ENCODE measurements at places on chromosomes 13 and 19. TPM values are rescaled to one million over a fixed set of nuclear protein-coding genes. Genes with fewer than 3 reads are reported as not detected.

- peak; percentile 93 for DNase-seq
Measured at GRCh38 chr13:98731925-98732324, 20.5 kb downstream of the SLC15A1 start.

DNA sequence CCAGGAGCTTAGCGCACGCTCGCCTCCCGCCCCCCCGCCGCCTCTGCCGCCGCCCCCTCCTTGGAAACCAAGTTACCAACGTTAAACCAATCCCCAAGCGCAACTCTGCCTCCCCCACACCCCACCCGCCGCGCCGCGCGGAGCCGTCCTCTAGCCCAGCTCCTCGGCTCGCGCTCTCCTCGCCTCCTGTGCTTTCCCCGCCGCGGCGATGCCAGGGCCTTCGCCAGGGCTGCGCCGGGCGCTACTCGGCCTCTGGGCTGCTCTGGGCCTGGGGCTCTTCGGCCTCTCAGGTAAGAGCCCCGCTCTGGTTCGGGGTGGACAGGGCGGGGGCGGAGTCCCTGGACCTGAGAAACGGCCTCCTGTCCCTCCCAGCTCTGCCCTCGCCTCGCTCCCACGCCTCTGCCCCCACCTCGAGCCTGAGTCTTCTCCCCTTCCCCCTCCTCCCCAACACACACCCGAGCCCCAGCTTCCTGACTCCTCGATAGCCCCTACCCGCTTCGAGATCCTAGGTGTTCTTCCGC lies at the start of gene ICAM5:
Gene ICAM5 (plus strand): TSS at position 117 of the 521 bp plus-strand sequence. CDS start 92 bp downstream, at position 209.
- DNase-seq = no peak

GRCh38 chr13:92951273-92951890 lies 275.2 kb upstream of the GPC6 start:
- no peak for DNase-seq

The ZNF730 gene
- polyA plus RNA-seq = 0.07 TPM

DNA sequence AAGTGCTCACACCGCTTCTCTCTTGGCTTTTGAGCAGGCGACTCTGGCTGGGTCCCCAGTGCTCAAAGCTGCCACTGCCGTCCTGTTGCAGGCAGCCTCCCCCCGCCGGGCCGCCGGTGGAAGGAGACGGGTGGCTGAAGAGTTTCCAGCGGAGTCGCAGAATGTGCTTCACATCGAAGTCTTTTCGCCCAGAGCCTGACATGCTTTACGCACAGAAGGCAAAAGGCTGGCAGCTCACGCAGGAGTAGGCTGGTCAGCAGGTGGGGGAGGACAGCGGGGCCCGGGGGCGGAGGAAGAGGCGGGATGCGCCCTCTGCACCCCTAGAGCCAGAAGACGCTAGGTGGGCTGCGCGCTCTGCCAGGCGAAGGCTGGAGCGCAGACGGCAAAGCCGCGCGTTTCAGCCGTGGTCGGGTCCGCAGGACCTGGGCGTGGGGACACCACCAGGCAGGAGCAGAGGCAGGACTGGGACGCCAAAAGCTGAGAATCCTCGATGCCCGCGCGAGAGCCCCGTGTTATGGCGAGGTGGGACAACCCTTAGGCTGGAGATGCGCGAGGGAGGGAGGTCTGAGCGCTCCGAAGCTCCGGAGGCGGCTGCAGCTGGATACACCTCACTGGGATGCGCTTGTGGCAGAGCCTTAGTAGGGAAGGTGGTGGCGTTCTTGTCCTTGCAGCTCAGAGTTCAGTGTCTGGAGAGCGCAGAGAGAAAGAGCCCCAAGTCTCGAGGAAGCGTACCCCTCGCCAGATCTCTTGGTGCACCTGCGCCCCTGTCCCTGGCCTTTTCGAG lies at the start of gene ATXN8OS:
Gene ATXN8OS (plus strand): TSS at position 329 of the 784 bp plus-strand sequence.
- DNase-seq = peak; percentile 19

DNA sequence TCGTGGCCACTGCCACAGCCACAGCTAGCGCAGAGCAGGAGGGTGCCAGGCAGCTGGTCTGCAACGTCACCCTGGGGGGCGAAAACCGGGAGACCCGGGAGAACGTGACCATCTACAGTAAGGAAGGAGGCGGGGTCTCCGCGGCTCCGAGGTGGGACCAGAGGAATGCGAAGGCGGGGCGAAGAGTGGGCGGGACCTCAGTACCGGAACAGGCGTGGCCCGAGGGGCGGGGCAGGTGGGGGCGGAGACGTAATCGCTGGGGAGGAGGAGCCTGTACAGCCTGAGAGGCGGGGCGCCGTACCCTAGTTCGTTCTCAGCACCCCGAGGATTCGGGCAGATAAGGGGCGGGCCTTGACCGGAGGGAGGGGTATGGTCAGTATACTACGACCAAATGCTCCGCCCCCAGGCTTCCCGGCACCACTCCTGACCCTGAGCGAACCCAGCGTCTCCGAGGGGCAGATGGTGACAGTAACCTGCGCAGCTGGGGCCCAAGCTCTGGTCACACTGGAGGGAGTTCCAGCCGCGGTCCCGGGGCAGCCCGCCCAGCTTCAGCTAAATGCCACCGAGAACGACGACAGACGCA lies 2.5 kb downstream of the ICAM5 start:
- DNase-seq = peak; percentile 79

- DNase-seq = no peak
Measured at GRCh38 chr13:113145496-113145895, 13.0 kb upstream of the PROZ start.

DNA sequence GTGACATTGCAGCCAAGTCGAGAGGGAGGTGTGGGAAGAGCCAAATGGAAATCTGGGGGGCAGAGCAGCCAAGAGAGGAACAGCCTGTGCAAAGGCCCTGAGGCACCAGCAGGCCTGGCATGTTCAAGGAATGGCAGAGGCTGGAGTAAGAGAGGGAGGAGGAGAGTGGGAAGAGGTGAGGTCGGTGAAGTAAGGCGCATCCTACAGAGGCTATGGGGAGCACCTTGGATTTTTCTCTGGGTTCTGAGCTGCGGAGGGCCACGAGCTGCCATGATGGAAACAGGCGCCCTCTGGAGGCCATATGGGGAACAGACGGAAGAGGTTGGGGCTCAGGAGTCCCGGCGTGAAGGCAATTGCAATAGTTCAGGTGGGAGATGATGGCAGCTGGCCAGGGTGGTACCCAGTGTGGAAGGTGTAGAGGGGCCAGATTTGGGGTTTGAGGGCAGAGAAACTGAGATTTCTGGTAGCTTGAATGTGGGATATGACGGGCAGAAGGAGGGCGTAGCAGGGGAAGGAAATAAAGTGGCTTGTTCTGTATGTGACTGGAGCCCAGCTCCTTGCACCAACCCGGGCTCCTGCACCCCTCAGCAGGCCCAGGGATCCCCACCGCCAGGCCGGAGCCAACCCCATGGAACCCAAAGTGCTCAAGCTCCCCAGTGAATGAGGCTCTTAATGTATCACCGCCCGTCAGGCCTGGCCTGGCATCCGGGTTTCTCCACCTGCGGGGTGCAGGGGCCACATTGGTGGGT lies 20.5 kb upstream of the STRN4 start:
- DNase-seq = peak; percentile 36

The NOTCH3 gene
- polyA plus RNA-seq = 0.45 TPM

DNA sequence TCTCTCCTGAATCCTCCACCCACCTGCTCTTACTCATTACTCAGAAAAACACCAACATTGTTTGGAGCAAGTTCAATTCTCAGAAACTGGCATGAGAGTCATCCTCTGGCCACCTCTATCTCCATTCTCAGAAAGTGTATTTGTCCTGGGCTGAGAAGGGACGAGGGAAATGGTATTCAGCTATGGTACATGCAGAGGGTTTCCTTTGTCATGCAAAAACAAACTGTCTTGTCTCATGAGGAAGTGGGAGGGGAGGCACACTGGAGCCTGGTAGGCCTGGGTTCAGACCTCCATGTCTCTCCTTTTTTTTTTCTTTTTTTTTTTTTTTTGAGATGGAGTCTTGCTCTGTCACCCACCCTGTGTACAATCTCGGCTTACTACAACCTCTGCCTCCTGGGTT lies 31.9 kb upstream of the LILRA2 start:
- DNase-seq = no peak

The TNPO2 gene
- polyA plus RNA-seq = 29.1 TPM

- no peak for DNase-seq
Measured at GRCh38 chr13:64041296-64041695, 2625.6 kb upstream of the PCDH20 start.

DNA sequence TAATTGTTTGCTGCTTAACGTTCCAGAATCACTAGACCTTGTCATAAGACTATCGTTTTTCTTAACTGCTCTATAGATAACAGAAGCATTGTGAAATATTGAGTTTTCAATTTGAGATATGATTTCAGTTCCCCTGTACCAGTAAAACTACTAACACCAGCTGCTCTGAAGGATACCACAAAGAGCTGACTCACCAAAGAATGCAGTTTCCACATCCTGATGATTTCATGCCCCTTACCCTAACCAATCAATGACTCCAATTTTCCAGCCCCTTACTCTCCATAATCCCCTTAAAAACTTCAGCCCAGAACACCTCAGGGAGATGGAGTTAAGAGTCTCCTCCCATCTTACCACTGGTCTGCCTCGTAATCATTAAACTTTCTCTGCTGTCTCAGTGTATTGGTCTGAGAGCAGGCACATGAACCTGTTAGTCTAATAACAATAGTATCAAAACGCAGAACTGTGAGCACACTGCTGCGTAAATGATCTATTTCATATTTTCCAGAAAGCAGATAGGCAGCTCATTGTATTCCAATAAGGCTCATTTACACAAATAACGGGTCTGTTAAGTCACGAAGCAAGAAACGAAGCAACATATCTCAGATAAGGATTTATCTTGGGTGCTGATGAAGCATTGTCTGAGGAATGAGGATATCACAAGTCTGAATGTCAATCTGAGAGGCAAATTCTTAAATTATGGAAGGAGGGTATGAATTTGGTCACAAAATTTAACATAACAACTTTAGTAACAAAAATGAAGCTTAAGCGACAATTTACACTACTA lies 14.1 kb upstream of the CCNA1 start:
- DNase-seq = peak; percentile 14

- no peak for DNase-seq
Measured at GRCh38 chr19:11090997-11091702, 1.9 kb downstream of the LDLR start.

GRCh38 chr13:24074678-24075077 lies 85.8 kb upstream of the SPATA13 start:
- no peak for DNase-seq

DNA sequence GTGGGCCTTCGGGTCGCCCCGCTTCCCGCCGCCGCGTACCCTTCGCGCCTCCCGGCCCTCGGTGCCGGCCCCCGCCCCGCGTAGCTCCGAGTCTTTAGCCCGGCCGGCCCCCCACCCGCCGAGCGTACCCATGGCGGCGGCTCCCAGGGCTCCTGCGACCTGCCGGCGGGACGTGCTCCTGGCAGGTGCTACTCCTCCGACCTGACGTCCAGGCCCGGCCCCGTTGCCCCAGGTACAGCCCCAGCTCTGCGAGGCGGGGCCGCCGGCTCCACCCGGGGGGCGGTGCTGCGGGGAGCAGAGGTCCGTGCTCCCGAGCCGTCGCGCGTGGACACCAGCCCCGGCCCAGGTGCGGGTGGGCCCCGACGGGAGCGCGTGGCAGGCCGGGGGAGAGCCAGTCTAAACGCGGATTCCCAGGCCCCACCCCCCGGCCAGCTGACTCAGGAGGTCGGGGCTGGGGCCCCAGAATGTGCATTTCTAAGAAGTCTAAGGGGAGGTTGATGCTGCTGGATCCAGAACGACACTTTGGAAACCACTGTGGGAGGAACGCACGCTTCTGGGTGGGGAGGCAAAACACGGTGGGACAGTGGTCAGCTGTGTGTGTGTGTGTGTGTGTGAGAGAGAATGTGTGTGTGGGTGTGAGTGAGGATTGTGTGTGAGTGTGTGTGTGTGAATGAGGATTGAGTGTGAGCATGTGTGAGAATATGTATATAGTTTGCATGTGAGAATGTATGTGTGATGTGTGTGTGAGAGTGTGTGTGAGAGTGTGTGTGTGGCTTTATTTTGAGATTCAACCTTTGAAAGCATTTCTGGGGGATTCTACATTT lies at the start of gene SLC15A1:
Gene SLC15A1 (minus strand): TSS at position 206 of the 824 bp plus-strand sequence. CDS start 74 bp downstream, at position 132.
- DNase-seq = peak; percentile 72

The CYP2F1 gene
- polyA plus RNA-seq = not detected

- DNase-seq = no peak
Measured at GRCh38 chr19:44176590-44176989, 11.7 kb downstream of the ZNF226 start.

GRCh38 chr13:74555651-74556420 lies 421.6 kb upstream of the KLF12 start:
- no peak for DNase-seq

The PRODH2 gene
- not detected for polyA plus RNA-seq

DNA sequence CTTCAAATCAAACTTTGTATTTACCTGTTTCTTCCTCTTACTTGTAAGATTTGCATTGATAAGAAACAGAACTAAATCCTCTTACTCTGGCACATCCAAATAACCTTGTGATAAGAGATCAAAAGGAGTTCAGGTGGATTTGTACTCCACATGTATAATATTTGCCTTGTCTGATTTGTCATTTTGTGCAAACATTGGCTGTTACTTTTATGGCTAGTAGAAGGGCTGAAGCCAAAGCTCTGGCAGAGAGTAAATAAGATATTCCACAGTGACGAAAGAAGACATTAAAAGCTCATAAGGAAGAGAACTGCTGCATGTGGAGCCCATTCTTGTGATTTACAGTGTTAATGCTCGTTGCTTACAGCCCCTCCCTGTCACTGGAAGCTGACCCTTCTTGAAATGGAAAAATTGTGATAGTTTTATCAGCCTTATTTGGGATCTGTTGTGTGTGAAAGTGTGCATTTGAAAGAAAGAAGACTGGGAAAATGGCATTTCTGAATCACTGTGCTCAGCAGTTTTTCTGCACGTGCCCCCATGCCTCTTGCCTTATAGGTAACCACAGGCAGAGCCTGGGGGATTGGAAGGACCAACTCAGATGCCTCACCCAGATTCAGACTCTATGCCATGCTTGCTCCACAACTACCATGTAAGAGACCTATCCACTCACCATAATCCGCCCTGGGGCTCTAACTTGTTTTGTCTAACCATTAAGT lies 68.2 kb downstream of the OXGR1 start:
- DNase-seq = peak; percentile 71

- DNase-seq = no peak
Measured at GRCh38 chr13:60411983-60412382, 15.0 kb downstream of the TDRD3 start.

The ZIC5 gene
- polyA plus RNA-seq = not detected

GRCh38 chr19:14582894-14583340 lies at the start of gene CLEC17A:
CLEC17A (plus strand) TSS chr19:14583084; CDS start chr19:14583161, 77 bp downstream.
- DNase-seq = no peak

GRCh38 chr13:99624936-99625540 lies 123.8 kb downstream of the TM9SF2 start:
- no peak for DNase-seq

DNA sequence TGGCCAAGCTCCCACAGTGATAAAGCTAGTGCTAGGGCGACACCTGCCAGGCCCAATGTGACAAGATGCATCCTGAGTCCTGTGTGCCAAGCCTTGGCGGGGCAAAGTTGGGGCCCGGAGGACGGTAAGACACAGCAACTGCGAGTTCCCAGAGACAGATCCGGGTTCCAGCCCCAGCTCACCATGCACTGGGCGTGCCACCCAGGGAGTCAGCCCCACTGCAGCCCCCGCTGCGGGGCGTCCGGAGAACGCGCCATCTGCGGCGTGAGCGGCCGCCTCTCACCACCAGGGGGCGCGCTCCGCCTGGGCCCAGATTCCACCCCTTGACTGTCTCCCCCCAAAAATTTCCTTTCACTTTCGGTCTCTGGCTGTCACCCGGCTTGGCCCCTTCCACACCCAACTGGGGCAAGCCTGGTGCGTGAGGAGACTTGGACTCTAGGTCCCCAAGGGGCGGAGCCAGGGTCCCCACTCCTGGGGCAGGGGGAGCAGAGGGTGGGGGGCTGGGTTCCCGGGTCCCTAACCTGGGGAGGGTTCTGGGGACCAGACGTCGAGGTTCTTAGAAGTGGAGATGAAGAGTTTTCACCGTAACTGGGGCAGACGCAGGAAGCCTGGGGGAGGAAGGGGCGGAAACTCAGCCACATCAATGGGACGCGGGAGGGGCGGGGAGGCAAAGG lies at the start of gene FLT3LG:
Gene FLT3LG (plus strand): TSS at position 348 of the 674 bp plus-strand sequence. CDS start 425 bp downstream, outside the sequence.
- peak; percentile 90 for DNase-seq

The DAND5 gene
- polyA plus RNA-seq = 0.16 TPM

- DNase-seq = peak; percentile 41
Measured at GRCh38 chr13:105814219-105814901, 721.1 kb downstream of the EFNB2 start.
